ENCODE measurements at places on chromosomes 7 and 10.

DNA sequence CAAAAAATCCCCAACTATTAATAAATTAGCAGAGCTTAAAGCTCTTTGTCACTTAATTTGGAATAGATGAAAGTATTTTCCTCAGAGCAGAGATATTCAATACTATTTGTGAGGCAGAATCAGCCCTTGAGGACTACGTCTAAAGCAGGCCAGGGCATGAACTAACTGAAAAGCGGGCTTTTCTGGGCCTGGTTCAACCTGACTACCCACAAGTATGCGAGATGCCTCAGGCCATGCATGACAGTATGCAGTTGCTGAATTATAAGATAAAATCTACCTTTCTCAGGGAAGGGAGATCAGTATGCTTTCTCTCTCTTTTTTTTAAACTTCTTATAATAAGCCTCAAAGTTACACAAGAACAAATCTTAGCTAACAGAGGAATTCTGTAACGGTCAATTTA is 20.1 kb downstream of the TMEM168 start:
- DNase-seq = no peak

- DNase-seq = no peak
Observed at GRCh38 chr10:57952741-57953140, 315.0 kb downstream of the IPMK start.

GRCh38 chr7:94440451-94441039 is 45.9 kb downstream of the COL1A2 start:
- DNase-seq = no peak

DNA sequence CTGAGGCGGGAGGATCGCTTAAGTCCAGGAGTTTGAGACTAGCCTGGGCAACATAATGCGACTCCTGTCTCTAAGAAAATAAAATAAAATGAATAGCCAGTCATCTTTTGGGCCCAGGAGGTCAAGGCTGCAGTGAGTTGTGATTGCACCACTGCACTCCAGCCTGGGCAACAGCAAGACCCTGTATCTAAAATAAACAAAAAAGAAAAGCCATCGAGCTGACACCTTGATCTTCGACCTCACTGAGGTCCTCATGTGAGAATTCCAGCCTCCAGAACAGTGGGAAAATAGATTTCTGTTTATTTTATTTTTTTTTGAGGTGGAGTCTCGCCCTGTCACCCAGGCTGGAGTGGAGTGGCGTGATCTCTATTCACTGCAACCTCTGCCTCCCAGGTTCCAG is 301.5 kb upstream of the GALNT17 start:
- no peak for DNase-seq

- no peak for DNase-seq
Observed at GRCh38 chr10:98388101-98388655, 26.8 kb downstream of the PYROXD2 start.

- no peak for DNase-seq
Observed at GRCh38 chr10:93032105-93032808, 28.3 kb upstream of the CYP26C1 start.

- peak; percentile 15 for DNase-seq
Observed at GRCh38 chr7:13990984-13991790, 1.7 kb upstream of the ETV1 start.

DNA sequence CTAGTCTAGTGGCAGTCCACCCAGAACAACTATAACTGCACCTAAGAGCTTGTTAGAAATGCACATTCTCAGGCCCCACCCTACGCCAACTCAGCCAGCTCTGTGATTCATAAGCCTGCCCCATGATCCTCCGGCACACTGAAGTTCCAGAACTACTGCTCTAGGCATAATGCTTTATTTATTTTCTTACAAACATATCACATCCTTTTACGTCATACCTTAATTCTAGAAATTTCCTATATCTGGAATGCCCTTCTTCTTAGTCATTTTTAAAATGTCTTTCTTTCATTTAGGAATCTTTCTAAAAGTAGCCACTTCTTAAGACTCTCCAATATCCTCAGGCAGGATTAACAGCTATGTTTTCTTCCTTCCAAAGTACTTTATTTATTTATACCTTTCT is 480.1 kb downstream of the INHBA start:
- no peak for DNase-seq

GRCh38 chr7:130884437-130885417 is 150.7 kb upstream of the KLF14 start:
- DNase-seq = no peak
